ENCODE measurements at places on chromosomes 7 and 10.

- DNase-seq, result no peak
These were observed 10.3 kb upstream of the KCNK18 start for GRCh38 chr10:117186832-117187615.

DNA sequence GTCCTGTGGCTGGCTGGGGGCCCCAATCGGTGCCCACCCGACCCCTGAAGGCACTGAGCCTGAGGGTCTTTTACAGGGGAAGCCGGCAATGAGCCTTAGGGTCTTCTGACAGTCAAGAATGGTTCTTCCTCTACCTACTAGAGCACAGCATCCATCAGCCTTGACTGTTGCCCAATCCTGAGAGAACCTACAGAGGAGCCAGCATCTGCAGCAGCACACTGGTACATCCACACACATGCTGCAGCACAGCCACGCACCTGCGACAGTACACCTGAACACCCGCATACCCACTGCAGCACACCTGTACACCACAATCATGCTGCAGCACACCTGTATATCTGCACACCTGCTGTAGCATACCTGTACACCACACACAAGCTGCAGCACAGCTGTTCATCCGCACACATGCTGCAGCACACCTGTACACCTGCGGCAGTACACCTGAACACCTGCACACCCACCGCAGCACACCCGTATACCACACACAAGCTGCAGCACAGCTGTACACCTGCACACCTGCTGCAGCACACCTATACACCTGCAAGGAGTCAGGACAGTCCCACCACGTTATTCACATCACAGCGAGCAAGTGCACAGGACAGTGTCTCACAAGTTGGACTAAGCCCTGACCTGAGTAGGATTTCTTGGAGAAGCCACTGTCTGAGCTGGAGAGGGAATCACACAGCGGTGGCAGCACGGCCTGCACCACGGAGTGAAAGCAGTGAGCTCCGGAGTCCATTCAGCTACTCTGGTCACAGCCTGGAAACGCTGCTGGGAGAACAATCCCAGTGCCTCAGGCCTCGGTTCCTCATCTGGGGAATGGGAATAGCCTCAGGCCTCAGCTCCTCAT lies 56.4 kb downstream of the VIPR2 start:
- no peak for DNase-seq

- no peak for DNase-seq
These were observed 1.2 kb downstream of the CALML5 start for GRCh38 chr10:5497948-5498730.

GRCh38 chr10:115951242-115951641 lies 321.8 kb downstream of the GFRA1 start:
- DNase-seq, result no peak

DNA sequence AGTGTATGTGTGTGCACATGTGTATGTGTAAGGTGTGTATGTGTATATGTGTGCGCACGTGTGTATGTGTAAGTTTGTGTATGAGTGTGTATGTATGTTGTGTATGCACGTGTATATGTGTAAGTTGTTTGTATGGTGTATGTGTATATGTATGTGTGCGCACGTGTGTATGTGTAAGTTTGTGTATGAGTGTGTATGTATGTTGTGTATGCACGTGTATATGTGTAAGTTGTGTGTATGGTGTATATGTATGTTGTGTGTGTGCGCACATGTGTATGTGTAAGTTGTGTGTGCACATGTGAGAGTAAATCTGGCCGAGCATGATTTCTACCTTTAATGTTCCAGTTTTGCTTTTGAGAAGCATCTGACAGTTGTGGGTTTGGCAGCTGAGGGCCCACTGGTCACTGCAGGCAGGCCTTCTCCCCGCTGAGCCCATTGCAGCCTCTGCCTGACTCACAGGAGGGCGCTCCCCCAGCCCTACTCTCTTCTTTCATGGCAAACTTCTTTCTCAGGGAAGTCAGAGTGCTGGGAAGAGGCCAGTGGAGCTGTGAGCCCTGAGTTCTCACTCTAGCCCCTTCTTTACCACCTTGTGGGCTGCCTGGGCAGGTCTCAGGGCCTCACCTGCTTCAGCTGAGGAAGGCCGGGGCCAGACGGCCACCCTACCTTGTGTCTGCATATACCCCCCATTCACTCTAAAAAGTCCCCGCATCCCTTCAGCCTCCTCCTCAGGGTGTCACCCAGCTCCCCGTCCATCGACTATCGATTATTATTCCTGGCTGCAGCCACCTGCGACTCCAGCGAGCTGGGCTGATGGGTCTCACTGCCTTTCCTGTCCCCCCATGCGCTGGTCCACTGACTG lies 11.2 kb downstream of the WDR86 start:
- no peak for DNase-seq

DNA sequence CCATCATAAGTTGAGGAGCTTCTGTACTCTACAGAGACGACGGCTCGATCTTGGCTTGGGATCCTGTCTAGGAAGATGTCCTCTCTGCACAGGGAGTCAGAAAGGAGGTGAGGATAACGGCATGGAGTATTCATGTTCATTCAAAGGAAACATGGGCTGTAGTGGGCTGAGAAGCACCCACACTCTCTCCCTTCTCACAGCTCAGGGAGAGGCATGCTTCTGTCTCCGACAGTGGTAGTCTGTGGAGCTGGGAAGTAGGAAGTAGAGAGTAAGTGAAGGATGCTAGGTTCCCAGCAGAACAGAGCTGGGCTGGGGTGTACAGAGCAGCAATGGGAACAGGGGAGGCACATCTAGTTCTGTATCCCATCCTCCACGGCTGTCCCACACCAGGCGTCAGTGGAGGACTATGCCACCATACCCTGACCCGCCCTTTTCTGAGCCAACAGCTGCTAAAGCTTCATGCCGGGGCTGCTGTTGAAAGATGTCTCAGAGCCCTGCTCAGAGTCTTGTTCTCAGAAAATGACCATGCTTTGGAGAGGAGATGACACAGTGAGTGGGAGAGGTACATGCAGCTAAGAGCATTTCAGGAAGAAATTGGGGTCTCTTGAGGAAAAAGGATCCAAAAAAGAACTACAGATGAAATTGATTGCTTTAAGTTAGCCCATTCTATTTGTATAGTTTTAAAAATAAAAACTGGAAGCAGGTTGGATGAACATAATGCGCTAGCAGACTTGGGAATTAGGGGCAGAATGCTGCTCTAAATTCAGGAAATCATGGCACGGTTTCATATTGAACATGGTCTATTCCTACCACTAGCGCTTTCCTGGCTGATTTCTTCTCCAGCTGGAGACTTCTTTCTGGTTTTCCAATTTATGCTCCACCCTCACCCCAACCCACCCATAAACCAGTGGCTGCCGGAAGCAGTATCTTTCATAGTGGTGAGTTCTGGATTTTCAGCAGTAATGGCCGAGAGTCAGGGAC lies 138.6 kb downstream of the CHN2 start:
- DNase-seq, result no peak

GRCh38 chr7:65809982-65810288 lies 62.9 kb upstream of the VKORC1L1 start:
- no peak for DNase-seq

DNA sequence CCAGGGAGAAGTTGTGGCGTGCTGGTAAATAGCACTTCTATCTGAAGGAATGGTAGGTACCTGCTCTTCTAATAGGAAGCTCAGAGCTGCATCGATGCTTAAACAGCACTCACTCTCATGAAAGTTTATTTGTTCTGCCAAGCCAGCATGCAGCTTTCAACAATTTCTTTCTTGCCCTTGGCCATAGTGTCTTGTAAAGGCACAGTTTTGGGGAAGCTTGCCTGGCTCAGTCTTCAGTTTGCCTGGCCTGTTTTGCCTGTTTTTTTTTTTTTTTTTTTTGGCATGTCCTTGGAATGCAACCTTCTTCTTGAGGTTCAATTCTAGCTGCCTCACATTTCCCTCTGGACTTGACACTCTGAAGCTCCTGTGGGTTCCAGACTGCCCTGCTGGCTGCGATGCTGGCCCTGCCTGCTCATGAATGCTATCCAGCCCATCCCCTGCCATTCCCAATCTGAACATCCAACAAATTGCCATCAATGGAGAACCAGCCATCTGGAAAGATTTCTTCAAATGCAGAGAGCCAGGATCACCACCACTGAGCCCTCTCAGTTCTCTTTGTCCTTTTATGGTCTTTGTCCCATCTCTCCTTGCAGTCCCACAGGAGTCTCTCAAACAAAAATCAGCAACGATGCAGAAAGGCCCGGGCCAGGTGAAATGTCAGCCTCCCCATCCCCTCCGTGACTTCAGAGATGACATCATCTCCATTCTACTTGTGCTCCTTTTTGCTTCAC lies 133.9 kb downstream of the ANLN start:
- DNase-seq, result no peak

DNA sequence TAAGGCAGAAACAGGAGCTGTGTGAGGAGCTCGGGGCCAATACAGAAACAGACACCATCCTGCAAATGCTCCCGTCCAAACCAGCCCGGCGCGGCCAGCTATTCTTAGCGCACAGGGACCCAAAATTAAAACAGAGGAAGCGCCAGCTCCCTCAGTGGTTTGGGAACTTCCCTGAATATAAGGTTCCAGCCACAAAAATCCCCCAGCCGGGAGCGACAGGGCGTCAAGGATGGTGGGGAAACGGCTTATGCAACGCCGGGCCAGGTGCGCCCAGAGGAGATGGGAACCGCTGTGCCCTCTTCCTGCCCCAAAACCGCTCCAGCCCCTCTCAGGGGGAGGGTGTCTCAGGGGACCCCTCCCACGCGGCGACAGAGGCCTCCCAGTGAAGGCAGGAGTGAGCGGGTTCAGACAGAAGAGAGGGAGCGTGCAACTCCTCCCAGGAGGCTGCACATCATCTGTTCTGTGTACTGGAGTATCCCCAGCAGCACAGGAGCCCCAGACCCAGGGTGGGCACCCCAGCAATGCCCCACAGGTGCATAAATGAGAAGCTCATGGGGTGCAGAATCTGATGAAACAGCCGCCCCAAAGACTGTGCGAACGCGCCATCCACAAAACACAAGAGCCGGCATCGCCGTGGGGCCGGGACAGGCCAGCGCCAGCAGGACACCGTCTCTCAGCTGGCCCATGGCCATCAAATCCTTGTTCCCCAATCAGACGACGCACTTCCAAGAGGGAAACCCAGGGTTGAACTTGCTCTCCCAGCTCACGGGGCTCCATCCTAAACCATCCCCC lies 73.9 kb upstream of the PDGFA start:
- no peak for DNase-seq

GRCh38 chr10:76209135-76209534 lies 777.7 kb downstream of the LRMDA start:
- DNase-seq, result no peak

DNA sequence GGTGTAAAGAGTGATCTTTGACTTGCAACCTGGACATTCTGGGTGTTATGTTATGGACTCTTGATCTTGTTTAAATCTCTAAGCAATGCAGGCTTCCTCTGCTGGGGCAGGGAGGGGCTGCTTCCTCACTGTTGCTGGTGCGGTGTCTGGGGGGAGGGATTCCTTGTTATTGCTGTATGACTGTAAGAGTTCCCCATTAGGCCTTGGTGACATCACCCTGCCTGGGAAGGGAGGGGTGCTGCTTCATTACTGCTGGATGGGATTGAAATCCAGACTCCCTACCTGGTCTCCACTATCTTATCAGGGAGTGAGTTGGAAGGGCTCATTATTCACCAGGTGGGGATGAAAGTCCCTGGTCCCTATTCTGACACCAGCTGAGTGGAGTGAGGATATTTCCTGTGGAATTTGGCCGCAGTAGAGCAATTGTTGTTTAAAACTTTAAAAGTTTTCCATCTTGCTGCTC lies 8.8 kb downstream of the OGDH start:
- DNase-seq, result no peak

DNA sequence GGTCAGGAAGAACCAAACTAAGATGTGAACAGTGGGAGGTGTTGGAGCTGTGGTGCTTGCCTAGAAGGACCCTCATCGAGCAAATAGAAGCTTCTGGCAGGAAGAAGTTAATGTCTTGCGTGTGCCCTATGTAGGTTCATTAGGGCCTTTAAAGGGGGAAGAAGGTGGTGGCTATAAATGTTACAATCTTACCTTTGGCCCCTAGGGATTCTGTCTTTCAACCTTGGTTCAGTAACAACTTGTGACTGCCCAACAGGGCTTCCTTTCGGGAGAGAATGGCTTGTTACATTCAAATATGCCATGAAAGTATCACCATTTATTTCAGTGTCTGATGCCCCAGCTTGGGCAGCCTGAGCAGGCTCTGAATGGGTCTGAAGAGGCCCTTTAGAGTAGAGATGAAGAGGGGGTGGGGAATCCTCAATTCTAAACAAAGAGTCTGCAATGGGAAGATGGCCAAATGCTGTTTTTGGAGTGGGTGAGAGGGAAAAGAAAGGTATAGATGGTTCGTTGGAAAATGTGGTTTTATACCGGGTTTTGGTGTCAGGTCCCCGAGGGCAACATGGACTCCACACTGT lies 108.0 kb downstream of the TCF7L2 start:
- no peak for DNase-seq

DNA sequence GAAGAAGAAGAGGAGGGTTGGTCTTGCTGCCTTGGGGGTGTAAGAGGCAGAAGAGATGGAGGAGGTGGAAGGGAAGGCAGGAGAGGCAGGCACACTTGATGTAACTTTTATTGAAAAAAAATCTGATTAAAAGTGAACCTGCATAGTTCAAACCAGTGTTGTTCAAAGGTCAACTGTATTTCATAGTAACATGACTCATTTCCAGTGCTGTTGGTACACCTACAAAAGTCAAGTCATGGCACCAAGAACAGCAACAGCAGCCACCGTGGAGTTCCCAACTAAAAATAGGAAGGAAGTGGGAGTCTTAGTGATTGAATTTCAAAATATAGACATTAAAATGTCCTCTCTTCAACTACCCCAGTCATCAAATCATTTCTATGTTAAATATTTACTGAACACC lies 88.5 kb downstream of the CTNNA3 start:
- no peak for DNase-seq

GRCh38 chr10:86388119-86388704 lies 21.6 kb upstream of the GRID1 start:
- DNase-seq, result no peak

GRCh38 chr10:68655620-68656126 lies 65.4 kb upstream of the CCAR1 start:
- no peak for DNase-seq
